Epithelial cell of prostate (primary cell): ENCODE measurements at places on chromosomes 11 and 22.

DNA sequence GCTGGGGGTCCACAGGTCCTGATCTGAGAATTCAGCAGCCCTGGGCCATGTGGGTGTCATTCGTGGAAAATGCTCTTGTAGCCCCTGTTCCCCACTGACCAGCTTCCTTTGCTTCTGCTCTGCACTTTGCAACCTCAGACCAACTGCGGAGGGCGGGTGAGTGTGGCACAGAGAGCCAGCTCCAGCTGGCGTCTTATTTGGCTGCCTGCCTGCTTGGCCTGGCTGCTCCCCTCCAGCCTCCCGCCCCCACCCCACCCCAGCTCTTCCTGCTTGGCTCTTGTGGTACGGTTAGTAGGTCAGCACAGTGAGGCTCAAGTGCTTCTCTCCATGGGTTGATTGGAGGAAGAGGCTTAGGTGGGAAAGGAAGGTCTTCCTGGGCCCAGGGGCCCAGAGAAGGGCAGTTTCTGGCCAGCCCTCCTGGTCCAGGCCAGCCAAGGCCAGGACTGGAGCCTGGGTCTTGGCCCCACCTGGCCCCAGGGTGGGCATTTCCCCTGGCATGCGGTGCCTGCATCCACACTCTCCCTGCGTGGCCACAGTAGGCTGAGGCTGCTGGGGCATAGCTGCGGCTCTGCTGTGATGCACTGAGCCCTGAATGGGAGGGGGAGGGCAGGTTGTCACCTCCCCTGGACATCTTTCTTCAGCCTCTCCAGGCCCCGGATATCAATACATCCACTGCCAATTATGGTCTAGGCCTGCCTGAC is 26.5 kb downstream of the MYO7A start:
- DNase-seq, result no peak

DNA sequence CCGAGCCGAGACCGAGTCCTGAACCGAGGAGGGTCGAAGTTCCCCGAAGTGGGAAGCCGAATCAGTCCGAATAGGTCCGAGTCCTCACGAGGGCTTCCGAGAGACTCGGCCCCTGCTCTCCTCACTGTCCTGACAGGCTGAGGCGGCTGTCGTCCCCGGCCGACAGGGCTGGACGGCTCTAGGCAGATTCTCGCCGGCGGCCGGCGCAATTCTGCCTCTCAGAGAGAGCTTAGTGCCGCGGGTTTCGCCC is 191 bp upstream of the DEAF1 start:
- DNase-seq, result no peak

DNA sequence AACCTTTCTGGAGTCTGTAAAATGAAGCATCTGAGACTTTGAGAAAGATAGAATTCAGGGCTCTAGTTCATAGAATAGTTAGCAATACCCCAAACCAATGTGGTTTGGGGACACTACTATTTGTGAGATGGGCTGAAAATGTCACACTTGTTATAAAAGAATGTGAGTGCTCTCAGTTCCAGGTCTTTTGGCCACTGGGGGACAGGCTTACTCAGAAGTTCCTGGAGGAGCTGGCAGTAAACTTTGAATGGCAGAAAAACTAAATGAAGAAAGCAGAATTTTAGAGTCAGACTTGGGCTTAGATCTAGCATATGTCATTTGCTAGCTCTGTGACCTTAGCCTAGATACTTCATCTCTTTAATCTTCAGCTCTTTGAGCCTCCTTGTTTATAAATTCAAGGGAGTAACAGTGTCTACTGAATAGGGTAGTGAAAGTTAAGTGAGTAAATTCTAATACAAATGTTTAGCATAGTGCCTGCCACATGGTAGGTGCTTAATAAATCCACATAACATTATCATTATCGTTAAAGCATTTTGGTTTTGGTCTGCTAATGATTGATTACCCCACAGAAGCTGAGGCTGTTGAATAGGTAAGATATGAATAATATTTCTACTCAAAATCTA is 3.7 kb downstream of the LYVE1 start:
- DNase-seq, result no peak

GRCh38 chr11:114553642-114554041 is 6.0 kb downstream of the NXPE1 start:
- no peak for DNase-seq

DNA sequence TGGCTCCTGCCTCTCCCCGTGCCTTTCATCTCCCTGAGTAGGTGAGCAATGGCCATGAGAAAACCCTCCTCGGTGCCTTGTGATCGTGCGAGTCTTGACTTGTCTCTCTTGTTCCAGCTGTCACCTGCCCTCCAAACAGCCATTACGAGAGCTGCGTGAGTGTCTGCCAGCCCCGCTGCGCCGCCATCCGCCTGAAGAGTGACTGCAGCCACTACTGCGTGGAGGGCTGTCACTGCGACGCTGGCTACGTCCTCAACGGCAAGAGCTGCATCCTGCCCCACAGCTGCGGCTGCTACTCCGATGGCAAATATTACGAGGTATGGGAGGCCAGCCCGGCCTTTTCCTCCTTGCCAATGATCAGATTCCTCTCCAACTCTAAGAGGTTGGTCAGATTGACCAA is 51.7 kb downstream of the TECTA start:
- peak; percentile 16 for DNase-seq

DNA sequence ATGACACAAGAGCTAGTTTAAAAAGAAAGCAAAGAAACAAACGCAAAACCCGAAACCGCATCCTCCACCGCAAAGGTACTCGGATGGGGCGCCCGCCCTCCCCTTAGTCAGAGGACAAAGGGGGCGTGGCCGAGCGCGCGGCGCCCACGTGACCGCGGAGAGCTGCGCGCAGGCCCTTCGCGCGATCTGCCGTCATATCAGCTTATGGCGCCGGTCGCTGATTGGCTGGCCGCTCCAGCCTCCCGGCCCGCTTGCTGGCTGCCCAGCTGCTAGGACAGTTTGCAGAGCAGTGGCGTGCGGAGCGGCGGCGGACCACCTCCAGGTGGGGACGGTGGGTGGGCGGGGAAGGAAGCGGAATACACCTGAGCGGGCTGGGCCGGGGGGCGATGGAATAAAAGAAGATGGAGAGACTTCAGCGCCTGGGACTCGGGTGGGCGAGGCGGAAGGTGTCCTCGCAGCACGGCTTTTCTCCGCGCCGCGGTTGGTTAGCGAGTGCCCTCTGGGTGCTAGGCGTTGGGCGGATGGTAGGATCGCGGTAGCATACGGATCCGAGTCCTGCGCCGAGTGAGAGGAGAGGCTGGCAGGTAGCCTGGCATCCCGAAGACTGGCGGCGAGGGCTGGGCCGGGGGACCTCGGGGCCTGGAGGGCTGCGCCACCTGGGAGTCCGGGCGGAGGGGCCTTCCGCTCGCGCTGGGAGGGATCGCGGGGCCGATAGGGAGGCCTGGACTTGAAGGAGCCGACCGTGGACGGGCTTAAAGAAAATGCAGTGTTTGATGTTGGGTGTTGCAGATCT is at the start of gene SC5D:
TSS of gene SC5D (plus strand) at position 277 of the 793 bp plus-strand sequence. CDS start 10,605 bp downstream, outside the sequence.
- peak; percentile 78 for DNase-seq

DNA sequence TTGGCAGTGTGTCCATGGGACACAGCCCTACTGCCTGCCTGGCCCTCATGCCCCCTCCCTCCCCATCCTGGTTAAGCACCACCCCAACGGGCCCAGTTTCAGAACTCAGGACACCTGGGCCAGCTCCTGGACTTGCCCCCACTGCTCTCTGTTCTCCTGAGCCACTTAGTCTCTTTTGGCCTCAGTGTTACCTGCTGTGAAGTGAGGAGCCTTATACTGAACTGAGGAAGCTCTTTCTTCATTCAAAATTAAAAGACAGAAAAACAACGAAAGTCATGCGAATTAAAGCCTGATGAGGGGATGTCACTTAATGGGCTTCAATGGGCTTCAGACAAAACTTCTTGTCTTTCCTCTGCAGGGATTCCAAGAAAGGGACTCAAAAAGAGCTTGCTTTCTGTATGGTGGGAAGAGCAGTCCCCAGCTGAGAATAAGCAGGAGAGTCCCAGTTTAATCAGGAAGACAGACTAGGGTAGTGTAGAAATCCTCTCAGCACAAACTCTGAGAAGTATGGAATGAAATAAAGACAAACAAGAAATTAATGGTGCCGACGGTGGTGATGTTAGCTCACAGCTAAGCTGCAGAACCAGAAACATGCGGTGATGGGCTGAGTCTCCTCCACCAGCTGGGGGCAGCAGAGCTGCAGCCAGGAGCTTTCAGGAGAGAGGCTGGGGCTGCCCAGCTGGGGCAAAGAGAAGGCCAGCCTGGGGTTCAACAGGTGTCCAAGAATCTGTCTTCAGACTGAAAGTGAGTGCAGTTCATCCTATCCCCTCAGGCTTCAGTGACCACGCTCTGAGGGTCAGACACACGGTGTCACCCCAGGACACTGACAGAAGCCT is 101.0 kb downstream of the GGTLC2 start:
- DNase-seq, result no peak

GRCh38 chr22:32318361-32318760 is 39.3 kb upstream of the RFPL3 start:
- no peak for DNase-seq

DNA sequence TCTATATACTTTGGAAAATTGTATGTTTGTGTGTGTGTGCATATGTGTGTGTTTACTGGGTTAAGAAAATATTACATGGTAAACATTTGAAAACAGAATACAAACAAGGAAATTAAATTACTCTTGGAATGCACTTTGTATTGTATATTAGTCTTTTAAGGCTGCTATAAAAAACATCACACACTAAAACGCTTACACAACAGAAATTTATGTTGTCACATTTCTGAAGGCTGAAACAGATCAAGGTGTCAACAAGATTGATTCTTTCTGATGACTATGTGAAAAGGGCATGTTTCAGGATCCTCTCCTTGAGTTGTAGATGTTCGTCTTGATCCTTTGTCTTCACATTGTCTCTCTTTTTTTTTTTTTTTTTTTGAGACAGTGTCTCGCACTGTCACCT is 149.1 kb upstream of the CNTN5 start:
- DNase-seq, result no peak

DNA sequence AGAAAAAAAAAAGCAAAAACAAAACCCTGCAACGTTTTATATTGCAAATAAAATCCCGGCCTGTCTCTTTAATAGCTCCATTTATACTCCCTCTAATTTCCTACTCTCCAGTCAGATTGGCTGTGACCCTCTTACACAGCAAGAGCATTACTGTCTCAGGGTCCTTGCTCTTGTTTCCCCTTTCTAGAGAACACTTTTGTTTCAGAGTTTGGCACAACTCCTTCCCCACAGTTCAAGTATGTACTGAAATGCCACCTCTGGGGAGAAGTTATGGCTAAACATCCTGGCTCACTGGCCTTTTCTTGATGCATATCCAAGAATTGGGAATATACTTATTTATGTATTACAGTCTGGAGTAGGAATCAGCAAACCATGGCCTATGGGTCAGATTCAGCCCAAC is 2.6 kb downstream of the CASP12 start:
- DNase-seq, result no peak

DNA sequence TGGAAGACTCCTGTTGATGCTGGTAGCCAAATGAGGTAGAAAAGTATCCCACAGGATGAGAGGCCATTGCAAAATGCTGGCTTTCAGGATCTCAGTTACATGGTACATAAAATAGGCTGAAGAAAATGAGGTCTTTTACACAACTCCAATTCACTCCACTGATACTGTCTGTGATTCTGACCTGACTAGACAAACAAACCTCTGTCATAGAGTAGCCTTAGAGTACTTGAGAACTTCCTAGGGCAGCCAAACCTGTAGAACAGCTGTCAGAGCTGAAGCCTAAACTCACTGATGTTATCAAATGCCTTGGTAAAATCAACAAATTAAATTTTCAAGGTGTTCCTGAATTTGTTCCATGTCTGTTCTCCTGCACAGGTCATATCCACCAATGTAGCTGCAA is 26.2 kb upstream of the POGLUT3 start:
- no peak for DNase-seq

GRCh38 chr11:117044287-117045035 is 53.8 kb downstream of the SIK3 start:
- no peak for DNase-seq

DNA sequence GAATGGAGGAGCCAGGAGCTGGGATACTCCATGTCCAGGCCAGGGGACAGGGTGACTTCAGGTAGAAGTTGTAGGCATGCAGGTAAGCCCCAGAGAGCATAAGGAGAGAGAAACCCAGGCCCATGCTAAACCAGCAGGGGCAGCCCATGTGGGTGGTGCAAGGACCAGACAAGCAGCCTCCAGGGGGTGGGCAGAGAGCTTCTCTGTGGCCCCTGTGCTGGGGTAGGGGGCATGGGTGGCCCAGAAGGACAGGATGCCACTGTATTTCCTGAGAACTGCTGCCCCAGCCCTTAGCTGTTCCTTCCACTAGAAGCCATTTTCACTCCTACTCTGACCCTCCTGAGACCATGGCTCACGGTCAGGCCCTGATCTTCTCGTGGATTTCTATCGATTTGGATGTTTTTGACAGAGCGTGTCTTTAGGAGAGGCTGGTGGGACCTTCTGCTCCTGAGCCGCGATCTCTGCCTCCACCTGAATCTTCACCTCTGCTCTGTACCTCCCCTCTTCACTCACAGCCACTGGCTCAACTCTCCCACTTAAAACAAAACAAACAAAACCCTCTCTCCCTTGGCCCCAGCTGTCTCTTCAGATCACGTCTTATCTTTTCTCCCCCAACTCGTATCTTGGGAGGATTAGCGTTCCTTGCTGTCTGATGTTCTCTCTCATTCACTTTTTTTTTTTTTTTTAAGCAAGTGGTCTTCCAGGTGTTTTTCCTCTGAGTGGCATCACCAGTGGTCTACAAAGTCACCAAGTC is 112.2 kb downstream of the NECTIN1 start:
- DNase-seq, result no peak

DNA sequence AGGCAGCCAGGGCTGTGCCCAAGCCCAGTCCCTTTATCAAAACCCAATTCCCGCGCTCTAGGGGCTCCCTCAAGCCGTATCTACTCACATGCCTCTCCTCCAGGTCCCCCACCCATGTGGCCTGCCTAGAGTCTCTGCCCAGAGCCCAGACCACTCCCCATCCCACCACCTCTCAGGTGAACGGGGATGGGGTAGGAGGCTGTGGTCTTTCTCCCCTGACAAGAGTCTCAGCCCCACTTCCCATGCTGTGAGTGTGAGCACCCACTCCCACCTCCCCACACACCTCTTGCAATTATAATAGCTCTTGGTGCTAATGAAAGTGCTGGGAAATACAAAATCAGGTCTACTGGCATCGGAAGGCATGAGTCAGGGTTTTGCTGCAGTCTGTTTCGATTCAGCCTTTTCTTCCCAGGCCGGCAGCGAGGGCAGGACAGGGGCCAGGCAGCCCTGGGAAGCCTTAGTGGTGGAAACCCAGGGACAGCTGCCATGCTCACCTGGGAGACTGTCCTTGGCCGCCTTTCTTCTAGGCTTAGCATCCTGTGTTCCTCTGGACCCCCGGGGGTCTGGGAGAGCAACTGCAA is 16.7 kb upstream of the TMPRSS4 start:
- no peak for DNase-seq

DNA sequence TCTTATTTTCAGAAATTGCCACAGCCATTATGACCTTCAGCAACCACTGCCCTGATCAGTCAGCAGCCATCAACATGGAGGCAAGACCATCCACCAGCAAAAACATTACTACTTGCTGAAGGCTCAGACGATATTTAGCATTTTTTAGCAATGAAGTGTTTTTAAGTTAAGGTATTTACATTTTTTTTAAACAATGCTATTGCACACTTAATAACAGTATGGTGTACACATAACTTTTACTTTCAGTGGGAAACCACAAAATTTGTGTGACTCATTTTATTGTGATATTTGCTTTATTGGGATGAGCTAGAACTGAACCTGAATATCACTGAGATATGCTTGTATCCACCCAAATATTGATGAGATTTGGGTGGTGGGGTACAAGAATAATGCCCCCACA is 110.9 kb downstream of the TSPAN18 start:
- DNase-seq, result no peak
